Forelimb muscle (tissue), 1 donor: ENCODE measurements at places on chromosomes 2 and 18.

- DNase-seq, result no peak
Observed at GRCh38 chr2:64888591-64889309, 100.4 kb upstream of the SLC1A4 start.

DNA sequence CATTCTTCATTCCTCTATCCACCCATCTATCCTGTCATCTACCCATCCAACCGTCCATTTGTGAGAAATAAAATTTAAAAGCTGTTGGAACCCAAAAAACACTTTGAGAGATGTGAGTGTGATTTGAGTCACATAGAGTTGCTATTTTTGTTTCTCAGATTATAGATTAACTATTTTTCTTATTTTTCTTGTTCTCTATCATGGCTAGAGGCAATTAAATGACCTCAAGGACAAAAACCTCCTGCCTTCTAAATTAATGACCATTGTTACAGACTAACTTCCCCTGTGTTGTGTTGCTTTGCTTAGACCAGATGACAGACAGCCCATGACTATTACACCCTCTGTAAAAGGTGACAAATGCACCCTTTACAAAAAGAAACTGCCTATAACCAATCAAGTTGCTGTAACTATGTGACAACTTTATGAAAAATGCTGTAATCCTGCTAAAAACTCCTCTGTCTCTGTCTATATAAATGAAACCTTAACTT lies 207.9 kb upstream of the CXCR4 start:
- no peak for DNase-seq

- DNase-seq, result no peak
Observed at GRCh38 chr18:27652480-27653121, 467.5 kb upstream of the CHST9 start.

- no peak for DNase-seq
Observed at GRCh38 chr2:215876139-215876936, 137.0 kb downstream of the MREG start.

DNA sequence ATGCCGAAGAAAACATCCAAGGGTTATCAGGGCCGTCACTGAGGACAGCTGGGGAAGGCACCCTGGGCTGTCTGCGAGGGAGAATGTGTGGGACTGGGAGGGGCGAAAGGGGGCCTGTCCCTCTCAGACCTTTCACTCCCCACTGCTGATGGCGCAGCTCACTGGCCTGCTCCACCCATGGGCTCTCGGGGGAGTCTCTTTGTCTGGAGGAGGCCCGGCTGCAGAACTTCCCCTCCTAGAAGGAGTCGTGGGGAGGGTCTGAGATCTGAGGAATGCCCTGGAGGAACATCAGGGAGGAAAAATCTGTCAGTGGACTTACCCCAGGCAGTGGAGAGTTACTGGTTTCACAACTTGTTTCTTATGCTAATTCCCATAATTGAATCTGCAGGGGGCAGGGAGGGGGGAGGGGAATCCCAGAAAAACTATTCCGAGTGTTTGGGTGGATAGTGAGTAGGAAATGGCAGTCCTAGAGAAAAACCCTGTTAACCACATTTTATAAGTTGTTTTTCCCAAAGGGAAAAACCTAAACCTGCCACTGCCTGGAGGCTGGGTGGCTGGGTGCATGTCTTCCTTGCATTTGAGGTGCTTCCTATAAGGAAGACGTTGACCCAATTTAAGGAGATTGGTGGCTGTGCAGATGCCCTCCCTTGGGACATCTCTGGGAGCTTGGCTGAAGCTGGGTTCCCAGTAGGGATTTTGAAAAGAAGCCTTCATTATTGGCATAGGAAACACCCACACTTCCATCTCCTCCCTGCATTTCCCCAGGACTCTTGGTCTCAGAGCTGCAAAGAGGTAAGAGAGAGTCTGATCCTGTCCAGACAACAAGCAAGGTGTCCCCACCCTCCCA lies 11.7 kb upstream of the SEMA4C start:
- DNase-seq, result no peak

DNA sequence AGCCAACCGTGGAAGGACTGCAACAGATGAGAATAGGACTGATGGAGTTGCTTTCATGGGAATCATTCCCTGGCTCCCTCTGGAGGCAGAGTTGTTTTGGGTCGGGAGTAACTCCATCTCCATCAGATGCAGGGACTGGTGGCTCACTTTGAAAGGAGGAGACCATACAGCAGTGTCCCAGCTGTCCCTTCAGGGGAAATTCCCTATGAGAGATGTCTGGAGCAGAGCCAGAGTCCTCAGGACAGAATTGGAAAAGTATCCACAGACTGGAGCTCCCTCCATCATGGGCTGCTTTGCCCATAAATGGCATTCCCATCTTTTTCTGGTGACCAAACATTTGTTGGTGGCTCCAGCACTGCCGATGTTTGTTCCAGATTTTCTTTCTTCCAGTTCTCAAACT lies 144.3 kb downstream of the NCK2 start:
- no peak for DNase-seq

DNA sequence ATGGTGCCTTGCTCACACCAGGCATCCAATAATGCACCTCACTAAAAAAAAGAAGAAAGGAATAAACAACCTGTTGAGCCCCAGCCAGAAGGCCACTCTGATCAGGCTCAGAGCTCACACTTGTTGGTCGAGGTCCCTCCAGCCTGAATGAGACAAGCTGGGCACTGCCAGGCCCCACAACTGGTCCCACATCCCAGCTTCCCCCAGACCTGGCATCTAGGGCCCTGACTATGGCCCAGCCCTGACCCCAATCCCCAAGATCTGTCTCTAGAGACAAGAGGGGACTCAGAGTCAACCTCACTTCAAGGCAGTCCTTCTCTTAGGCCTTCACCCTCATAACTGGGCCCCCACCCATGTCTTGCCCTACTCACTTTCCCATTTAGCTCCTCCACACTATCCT lies 22.4 kb downstream of the TEX51 start:
- no peak for DNase-seq

- DNase-seq, result no peak
Observed at GRCh38 chr2:207676827-207677354, 34.5 kb upstream of the CCNYL1 start.

DNA sequence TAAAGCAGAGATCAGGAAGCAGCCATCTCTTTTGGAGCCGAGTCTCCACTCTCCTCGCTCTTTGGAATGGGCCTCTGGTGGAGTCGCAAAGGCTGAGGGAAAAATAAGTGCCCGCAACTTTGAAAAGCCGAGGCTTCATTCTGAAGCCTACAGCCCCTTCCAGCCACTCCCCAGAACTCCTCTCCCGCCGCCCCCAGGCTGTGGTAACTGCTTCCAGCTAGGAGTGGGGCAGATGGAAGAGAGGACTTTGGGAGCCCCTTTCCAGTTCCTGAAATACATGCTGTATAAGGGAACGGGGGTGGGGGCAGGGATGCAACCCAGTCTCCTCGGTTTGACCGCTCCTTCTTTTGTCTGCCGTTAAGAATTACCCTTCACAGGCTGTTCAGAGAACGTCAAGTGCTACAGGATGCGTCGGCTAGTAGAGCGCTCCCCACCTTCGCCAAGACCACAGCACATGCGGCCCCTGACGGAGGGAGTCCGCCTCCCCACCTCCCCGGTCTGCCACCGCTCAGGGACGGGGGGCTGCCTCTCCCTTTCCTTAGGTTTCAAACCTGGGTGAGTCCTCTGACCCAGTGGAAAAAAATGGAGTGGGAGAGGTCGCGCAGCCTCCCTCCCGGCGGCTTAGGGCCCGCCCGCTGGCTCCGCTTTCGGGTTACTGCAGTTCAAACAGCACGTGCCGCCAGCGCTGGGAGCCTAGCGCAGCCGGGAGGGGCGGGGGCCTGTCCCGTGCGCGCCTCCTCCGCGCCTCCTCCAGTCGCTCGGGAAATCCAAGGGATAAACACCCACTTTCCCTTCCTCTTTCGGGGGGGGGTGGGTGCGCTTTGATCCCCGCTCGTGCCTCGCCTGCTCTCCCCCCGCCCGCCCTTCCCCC lies 4.9 kb downstream of the CYP26B1 start:
- DNase-seq, result no peak

- no peak for DNase-seq
Observed at GRCh38 chr2:23122681-23123215, 262.2 kb upstream of the KLHL29 start.

DNA sequence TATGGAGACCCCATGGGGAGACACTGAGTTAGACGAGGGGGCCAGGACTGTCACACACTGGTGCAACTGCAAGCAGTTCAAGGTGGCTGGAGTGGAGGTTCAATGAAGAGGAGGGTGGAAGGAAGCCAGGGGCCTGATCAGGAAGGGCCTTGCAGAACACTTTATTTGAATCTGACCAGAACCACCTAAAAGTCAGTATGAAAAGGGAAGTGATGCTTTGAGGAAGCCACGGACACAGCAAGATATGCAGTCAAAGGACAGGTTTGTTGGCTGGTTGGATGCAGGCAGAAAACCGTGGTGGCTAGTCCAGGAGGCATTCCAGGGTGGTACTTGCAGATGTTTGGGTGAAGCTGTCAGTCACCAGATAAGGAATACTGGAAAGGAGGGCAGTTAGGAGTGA lies 3.5 kb upstream of the FAM124B start:
- DNase-seq, result no peak

GRCh38 chr2:18701981-18702380 lies 112.6 kb upstream of the NT5C1B start:
- no peak for DNase-seq

DNA sequence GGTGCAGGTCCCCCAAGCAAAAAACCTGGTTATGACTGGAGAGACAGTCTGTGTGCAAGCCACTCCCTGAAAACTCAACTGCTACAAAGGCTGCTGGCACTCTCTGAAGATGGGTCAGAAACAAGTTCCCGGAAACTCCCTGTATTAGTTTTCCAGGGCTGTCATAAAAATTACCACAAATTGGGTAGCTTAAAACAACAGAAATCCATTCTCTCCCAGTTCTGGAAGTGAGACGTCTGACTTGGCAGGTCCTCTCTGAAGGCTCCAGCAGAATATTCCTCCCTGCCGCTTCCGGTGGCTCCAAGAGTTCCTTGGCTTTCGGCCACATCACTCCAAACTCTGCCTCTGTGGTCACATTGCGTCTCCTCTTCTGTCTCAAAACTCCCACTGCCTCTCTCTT lies 30.1 kb upstream of the SERPINE2 start:
- DNase-seq, result no peak

DNA sequence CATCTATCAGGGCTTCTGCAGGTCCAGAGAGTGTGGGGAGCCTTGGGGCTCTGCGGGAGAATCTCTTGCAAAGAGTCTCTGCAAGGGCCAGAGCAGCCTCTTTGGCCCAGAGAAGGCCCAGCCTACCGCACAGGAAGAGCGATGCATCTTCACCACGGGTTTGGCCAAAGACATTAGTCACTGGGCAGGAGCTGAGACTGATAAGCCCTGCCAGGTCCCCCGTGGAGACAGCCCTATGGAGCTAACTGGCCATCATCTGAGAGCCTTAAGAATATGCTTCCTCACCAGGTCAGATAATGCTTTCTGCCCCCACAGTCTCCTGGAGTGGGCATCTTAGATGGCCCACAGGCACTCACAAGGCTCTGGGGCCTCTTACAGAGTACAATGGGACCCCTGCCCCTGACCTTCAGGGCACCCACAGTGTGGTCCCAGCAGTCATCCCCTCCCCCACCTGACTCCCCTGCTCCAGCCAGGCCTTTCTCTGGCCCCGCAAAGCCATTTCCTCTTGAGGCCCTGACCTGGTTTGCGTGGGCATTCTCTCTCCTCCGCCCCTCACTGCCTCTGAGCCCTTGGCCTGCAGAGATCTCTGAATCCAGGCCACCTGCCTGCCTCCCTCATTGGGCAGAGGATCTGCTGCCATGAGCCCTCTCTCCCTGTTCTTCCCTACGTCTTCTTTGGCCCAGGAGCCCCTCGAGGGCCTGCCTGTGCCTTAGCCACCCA lies 31.9 kb upstream of the MAPRE3 start:
- no peak for DNase-seq

- no peak for DNase-seq
Observed at GRCh38 chr2:35391736-35392442, 963.7 kb upstream of the CRIM1 start.

GRCh38 chr18:55419947-55420664 lies 167.9 kb downstream of the TCF4 start:
- DNase-seq, result no peak

- DNase-seq, result peak; percentile 22
Observed at GRCh38 chr18:2201036-2201600, 370.2 kb downstream of the METTL4 start.

DNA sequence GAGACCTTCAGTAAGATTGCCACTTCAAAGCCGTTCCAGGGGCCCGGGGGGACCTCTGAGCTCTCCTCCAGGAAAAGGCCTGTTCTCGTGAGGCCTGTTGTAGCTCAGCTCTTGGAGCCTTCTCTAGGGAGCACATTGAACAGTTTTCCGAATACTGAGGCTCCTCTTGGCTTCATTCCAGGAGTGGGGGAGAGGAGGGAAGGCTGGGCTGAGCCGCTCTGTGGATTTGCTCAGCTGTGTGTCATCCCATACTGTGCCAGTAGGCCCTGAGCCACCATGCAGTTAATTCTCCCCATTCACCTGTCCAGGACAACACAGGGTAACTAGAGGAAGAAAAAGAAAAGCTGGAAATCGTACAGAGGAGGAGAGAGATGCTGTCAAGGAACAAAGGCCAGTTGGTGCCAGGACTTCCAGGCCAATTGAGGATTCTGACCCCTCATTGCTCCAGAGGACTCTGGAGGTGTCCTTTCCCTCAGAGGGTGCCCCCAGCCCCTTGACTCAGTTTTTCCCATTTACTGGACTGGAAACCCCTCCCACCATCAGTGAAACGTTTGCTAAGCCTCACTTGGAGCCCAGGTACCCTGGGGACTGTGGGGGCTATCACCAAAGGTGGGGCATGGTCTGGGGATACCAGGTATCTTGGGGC lies 41.4 kb downstream of the HS1BP3 start:
- DNase-seq, result no peak

- no peak for DNase-seq
Observed at GRCh38 chr2:151205571-151205970, 56.1 kb downstream of the RBM43 start.

DNA sequence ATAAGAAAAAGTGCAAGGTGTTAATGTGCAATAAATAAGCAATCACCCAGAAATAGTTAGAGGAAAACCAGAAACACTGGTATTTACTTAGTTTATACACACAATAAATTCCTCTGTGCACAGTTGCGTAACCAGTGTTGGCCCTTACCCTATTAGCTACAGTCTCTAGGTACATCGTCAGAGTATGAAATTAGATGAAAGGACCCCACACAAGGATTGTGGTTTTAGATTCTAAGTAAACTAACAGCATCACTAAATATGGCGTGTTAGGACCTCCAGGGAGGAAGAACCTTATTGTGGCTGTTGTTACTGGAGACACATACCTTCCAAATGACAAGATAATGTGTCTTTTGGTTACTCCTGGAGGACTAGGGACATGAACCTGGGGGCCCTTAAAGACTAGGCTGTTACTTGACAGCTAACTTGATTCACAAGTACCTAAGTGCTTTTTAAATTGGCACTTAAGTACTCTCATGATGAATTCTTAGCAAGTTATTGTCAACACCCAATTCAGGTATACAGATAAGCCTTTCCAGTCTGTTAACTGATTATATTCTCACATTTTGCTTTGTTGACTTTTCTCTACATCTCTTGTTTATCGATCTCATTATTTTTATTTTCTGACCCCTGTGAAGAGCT lies 115.3 kb downstream of the FEZ2 start:
- no peak for DNase-seq

- no peak for DNase-seq
Observed at GRCh38 chr2:141534666-141535362, 596.0 kb downstream of the LRP1B start.

GRCh38 chr18:53283708-53284107 lies 940.8 kb downstream of the MBD2 start:
- no peak for DNase-seq

- no peak for DNase-seq
Observed at GRCh38 chr2:28552045-28552823, 56.4 kb downstream of the PLB1 start.

GRCh38 chr2:27856956-27857355 lies 33.2 kb downstream of the RBKS start:
- no peak for DNase-seq
